ENCODE measurements at places on chromosomes 7 and 10.
A peak's percentile ranks its signal among the peaks of the same experiment; 100 is the strongest.

GRCh38 chr7:131000873-131001272 lies 266.9 kb upstream of the KLF14 start:
- no peak for DNase-seq

DNA sequence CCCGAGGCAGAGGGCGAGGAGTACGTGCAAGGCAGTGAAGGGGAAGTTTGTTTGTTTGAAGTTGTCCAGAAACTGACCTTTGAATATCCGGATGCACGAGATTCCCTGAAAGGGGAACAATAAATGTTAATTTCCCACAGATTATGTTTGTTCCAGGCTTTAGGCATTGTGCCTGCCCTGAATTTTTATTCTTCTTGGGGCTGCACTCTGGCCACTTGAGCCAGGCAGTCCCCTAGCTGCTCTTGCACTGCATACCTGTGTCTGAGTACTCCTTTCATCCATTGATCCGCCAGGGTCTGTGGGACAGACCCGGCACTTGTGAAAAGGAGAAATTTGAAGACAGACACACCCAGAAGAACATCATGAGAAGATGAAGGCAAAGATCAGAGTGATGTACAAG lies 343.5 kb upstream of the FOXK1 start:
- DNase-seq: no peak

GRCh38 chr10:75209086-75209920 lies 1.3 kb upstream of the VDAC2 start:
- no peak for DNase-seq

- DNase-seq: no peak
Measured at GRCh38 chr10:1932692-1933094, 195.4 kb upstream of the ADARB2 start.

DNA sequence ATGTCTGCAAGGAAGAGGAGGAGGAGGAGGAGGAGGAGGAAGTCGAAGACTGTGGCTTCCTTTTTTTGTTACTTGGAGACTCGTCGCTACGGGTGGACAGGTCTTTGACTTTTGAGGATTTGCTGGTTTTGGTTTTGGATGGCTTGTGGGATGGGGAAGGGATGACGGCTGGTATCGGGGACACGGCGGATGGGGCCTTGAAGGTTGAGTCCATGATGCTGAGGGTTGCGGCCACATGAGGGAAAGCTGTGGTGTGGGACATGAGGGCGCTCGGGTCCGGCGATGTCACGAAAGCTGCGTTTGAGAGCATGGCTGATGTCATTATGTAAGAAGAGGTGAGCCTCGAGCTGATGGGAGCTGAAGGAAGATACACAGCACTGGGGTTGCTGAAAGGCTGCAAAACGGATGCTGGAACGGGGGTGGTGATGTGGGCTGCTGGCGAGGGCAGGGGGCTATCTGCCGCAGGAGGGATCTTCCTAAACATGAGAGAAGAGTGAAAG lies 33.1 kb upstream of the EFCAB10 start:
- no peak for DNase-seq

DNA sequence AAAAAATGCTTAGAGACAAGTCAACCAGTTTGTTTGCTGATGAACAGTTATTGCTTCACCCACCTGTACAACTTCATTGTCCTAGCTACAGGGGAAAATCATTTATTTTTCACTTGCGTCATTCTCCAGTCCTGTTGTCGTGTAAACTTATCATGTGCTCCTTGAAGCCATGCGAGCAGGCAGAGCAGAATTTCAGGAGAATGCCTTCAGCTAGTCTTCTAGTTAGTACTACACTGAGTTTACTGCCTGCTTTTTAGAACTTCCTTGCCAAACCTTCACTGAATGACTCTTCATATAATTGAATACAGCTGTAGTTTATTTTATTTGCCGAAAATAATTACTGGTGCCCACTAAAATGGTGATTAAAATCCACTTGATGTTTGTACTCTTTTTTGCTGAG lies 15.6 kb downstream of the RPA3 start:
- no peak for DNase-seq

- DNase-seq: no peak
Measured at GRCh38 chr10:90418869-90419652, 438.8 kb downstream of the HTR7 start.

DNA sequence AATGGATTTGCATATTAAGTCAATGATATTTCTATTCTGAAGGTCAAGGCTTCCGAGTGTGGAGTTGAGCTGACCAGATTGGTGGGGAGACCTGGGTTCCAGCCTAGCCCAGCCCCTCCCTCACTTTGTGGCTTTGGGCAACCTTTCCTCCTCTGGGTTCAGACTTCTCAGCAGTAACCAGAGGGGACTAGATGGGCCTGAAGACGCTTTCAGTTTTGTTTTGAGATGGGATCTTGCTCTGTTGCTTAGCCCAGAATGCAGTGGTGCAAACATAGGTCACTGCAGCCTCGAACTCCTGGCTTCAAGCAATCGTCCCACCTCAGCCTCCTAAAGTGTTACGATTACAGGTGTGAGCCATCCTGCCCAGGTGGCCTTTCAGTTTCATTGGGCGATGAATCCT lies 68.1 kb upstream of the LEP start:
- no peak for DNase-seq

DNA sequence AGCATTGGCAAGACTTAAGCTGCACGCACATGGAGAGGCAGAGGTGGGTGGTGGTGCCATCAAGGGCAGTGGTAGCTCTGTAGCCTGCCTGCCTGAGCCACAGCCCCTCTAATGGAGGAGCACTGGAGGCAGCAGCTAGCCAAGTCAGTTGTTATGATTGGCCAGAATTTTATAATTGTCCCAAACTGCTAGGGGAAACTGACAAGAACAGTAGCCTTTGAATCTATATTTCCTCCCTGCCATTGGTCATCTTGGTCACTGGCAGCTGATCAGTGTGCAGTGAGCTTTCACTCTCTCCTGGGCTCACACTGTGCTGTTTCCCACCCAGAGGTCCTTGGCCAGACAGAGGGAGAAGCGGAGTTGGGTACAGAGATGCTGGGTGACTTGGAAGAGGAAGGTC lies 9.6 kb upstream of the ZNF783 start:
- DNase-seq: no peak

GRCh38 chr7:25951414-25952260 lies 200.4 kb upstream of the NFE2L3 start:
- no peak for DNase-seq

DNA sequence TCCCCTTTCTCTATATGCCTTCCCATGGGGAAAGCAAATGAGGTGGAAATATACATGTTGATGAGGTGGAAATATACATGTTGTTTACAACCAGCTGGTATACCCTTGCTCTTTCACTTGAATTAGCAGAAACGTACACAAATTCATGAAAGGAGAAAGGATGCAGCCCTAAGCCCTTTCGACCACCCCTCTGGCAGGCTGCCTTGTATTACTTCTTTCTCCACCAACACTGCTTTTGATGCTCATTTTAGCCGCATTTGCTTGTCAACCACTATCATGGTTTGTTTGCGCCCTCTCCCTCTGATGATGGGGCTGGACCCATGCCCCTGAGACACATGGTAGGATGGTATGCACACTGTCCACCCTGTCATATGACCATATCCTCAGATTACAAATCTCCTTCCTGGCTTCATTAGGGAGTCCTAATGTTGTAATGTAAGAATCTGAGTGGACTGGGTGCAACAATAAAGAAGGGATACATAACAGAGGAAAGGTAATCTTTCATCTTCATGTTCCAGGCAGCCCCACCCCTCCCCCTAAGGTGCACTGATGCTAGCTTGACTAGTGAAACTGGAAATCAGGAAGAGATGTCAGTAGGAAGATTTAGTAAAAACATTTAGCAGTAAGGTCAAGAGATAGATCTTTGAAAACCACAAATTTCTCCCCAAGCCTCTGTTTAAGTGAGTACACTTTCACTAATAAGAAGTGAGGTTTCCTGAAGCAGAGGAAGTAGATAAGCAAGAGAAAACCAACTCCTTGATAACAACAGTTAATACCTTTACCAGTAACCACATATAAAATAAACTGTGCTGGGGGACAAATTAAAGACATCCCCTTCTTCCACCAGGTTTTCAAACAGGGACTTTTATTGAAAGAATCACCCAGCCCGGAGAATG lies 536.8 kb upstream of the NRP1 start:
- no peak for DNase-seq

- DNase-seq: no peak
Measured at GRCh38 chr7:52764492-52765169, 270.8 kb upstream of the POM121L12 start.

DNA sequence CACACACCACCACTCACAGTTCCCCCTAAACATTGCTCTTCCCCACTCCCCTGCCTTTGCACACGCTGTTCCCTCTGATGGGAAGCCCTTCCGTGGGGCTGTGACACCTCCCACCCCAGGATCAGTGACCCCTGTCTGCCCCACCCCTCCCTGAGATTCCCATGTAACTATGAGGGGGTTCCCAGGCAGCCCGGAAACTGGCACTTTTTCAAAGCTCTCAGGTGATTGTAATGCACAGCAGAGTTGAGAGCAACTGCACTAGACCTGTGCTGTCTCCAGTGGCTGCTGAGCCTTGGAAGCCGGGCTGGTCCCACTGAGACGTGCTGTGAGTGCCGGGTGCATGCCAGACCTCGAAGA lies 29.8 kb downstream of the GPRIN2 start:
- DNase-seq: no peak

GRCh38 chr10:43921881-43922280 lies 273.2 kb upstream of the ZNF32 start:
- no peak for DNase-seq

- DNase-seq: no peak
Measured at GRCh38 chr10:79376078-79376628, 28.9 kb downstream of the PPIF start.

GRCh38 chr7:120997882-120998474 lies 9.5 kb downstream of the CPED1 start:
- DNase-seq: no peak

DNA sequence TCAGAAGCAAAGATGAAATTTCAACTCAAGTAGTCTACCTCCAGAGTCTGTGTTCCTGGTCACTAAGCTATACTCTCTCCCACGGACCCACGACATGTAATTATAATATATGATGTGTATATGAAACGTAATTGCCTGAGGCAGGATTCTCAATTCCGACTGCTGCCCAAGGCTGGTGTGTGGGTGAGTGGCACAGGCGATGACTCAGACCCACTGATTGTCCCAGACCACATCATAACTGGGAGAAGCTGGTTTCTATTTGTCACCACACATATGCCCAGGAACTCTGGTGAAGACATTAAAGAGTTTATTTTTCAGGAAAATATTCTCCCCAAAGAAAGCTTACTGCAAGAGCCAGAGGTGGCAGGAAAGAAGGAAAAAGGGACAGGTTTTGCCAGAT lies 219.3 kb downstream of the JAZF1 start:
- no peak for DNase-seq

DNA sequence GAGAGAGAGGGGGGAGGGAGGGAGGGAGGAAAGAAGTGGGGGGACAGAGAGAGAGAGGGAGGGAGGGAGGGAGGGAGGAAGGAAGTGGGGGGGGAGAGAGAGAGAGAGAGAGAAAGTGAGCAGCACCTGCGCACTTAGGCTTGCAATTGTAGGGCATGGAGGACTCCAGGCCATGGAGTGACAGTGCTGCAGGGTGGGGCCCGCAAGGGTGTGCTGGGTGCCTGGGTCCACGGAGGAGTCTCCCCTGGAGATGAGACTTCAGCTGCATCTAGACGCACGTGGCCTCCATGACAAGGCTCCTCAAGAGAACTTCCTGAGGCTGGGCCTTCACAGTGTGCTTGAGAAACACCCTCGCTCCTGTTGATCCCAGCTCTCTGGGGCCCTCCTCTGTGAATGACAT lies 44.5 kb downstream of the CLRN3 start:
- no peak for DNase-seq

DNA sequence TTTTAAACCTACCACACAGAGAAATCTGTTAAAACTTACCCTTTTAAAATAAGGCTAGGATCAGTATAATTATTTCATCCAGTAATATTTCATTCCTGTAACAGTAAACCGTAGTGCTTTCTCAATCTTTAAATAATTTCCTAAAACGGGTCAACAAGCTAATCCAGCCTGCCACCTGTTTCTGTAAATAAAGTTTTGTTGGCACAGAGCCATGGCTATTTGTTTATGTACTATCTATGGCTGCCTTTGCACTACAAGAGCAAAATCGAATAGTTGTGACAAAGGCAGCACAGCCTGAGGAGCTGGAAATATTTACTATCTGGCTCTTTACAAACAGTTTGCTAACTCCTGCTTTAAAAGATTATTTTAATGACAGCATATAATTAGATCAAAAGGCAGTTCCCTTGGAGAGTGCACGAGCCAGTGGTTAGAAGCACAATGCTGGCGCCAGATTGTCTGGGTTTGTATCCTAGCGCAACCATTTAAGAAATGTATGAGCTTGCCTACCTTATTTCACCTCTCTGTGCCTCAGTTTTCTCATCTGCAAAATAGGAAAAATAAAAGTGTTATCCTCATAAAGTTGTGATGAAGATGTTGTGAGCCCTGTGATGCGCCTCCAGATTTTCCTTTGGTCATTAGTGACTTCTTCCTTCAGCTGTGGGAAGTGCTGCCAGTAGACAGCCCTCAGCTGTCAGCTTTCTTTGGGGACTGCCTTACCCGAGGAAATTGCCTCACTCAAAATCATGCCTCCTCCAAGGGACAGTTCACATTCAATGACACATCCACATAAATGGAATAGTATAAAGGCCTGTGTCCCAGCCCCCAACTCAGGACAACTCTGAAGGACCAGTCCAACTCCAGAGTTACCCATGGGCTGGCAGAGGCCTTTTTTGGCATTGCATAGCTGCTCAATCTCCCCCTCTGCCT lies 11.8 kb upstream of the MIOS start:
- DNase-seq: no peak

- no peak for DNase-seq
Measured at GRCh38 chr7:86706406-86706805, 62.7 kb downstream of the GRM3 start.

- DNase-seq: no peak
Measured at GRCh38 chr10:44879531-44879899, 31.6 kb upstream of the TMEM72 start.

GRCh38 chr10:47176206-47176902 lies 123.6 kb upstream of the GDF10 start:
- no peak for DNase-seq

DNA sequence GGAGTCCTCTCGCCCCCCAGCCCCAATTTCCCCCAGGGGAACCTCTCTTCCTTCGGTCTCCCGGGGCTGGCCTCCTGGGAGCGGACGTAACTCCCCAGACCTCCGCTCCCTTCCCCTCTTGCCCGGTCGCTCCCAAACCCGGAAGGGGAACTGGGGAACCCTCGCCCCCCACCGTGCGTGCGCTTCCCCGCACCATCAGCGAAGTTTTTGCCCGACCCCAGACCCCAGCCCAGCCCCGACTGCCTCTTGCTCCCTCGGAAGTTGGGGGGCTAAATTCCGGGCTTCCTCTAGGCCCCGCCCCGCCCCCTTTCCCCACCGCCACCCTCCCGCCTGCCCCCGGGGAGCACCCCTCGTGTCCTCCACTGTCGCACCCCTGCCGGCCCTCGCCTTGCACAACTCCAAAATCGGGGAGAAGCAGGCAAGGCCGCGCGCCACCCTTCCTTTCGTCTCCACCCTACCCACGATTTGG lies 436 bp downstream of the GNB2 start:
- peak; percentile 72 for DNase-seq
